ENCODE measurements at places on chromosomes 12 and 14. TPM values are rescaled to one million over a fixed set of nuclear protein-coding genes. Genes with fewer than 3 reads are reported as not detected.

DEGS2 gene
- not detected for total RNA-seq

SRRM4 gene
- not detected for total RNA-seq

DACT1 gene
- under 0.01 TPM for total RNA-seq

DAD1 gene
- 303 TPM for total RNA-seq

MYO1H gene
- total RNA-seq: not detected
